Brain microvascular endothelial cell (primary cell): ENCODE measurements at places on chromosomes 6 and 20.
A peak's percentile ranks its signal among the peaks of the same experiment; 100 is the strongest.

GRCh38 chr20:57654363-57654997 lies 34.3 kb upstream of the ZBP1 start:
- peak; percentile 32 for DNase-seq

- DNase-seq, result no peak
These were observed 10.3 kb downstream of the RMND1 start for GRCh38 chr6:151441390-151442166.

GRCh38 chr20:3652676-3653596 lies 10.3 kb downstream of the GFRA4 start:
- no peak for DNase-seq

DNA sequence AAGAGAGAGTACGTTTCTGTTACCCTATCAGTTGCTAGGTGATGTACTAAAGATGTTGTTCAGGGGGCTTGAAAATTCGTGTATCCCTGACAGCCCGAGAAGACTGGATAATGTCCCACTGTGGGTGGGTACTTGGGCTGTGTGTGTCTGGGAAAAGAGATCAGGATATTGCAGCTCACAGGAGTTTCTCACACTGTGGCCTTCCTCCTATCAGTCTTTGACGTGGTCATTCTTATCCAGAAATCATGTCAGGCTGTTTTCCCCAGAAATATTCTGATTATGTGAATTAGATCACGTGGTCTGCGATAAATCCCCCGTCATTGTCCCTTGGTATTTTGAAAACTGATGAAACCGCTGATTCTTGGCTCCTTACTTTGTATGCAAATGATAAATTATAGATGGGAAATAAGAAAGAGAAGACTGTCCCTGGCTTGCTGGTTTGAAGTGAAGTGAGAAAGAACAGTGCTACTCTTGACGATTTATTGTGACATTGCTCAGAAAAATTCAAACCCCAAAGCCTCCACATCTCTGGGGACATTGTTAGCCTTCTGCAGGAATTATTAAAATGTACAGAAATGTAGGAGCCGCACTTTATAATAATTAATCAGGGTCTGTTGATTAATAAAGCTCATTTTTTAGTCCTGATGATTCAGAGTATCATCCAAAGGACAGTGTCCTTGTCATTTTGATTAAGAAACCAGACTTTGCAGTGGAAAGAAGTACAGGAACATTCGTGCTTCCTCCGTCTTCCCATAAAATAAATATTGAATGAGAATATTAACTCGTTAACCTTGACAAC lies 167.5 kb upstream of the TSHZ2 start:
- DNase-seq, result no peak

GRCh38 chr20:21183722-21184121 lies 57.8 kb downstream of the KIZ start:
- no peak for DNase-seq
